ENCODE measurements at places on chromosomes 13 and 19.

DNA sequence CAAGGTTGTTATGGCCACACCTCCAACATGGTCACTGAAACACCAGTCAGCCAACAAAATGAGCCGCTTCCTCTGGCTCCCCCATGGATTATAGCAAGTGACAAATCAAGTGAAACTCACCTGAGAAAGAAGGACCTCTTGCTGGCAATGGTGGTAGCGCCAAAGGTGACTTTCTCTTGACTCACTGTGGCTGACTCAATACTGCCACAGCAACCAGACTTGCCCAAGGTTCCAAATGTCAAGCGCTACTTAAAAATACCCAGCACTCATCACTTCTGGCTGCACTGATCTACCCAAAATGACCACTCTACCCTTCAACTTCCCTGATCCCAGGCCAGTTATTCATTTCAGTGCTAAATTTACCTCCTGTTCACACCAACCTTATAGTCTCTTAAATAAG lies 495.5 kb downstream of the FOXO1 start:
- DNase-seq, result no peak

DNA sequence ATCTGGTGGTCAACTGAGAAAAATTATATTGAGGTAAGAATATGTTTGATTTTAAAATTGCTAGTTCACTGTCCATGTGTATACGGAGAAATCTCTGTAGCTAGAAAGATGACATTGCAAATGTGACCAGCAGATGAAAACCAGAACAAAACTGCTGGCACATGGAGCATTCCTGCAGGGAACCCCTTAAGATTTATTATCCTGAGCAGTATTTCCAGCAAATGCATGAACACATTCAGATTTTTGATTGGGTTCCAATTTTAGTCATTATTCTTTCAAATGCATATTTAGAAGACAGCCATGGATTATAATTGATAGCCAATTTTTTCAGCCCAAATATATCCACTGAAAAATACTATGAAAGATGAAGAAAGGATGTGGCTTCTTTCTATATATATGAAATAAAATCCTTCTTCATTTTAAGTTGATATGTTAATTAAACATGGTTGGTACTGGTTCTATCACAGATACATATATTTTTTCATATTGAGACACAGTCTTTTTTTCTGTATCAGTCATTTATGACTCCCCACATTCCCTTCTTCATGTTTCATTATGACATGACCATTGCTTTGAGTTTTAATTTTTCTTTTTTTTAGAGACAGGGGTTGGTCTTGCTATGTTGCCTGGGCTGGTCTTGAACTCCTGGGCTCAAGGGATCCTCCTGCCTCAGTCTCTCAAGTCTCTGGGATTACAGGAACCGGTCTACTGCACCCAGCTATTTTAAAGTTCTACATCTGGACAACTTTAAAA lies 376.5 kb downstream of the KLF12 start:
- no peak for DNase-seq

DNA sequence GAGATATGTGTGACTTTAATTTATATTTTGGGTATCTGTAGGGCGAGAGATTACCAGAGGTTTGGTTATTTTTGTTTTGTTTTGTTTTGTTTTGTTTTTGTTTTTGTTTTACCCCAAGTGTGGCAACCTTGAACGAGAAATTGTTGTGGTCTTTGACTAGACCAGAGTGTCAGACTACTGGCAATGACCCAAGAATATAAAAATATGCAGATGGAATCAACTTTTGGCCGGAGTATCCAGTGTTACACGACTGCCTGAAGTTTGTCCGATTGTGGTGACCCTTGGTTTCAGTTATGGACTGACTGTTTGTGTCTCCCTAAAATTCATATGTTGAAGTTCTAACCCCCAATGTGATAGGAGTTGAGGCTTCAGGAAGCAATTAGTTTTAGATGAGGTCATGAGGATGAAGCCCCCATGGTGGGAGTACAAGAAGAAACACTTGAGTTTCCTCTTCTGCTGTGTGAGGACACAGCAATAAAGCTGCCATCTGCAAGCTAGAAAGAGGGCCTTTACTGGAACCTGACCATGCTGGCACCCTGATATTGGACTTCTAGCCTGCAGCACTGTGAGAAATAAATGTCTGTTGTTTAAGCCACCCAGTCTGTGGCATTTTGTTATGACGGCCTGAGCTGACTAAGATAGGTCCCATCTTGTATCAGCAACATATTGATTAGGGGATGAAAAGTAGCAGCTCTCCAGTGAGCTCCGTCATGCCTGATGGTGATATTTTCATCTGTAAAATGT lies 261.7 kb downstream of the MTUS2 start:
- no peak for DNase-seq

DNA sequence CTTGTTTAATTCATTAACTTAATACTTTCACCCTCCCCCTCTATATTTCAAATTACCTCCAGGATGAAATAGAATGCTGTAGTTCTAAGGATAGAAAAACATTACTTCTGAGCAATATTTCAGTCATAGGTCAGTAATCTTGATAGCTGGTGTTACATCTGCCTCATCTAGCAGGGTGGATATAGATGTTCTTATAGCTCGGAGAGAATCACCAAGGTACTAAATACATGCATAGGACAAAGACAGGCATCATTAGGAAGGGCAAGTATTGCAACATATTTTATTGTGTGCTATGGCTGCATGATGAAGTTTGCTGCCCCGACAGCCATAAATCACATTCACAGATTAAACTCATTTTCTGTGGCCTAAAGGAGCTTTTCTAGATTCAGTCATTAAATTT lies 601.0 kb downstream of the FGF9 start:
- DNase-seq, result no peak

- no peak for DNase-seq
Observed at GRCh38 chr13:98289339-98289945, 112.4 kb upstream of the RNF113B start.

GRCh38 chr19:29872224-29872731 lies 60.5 kb downstream of the CCNE1 start:
- DNase-seq, result no peak

DNA sequence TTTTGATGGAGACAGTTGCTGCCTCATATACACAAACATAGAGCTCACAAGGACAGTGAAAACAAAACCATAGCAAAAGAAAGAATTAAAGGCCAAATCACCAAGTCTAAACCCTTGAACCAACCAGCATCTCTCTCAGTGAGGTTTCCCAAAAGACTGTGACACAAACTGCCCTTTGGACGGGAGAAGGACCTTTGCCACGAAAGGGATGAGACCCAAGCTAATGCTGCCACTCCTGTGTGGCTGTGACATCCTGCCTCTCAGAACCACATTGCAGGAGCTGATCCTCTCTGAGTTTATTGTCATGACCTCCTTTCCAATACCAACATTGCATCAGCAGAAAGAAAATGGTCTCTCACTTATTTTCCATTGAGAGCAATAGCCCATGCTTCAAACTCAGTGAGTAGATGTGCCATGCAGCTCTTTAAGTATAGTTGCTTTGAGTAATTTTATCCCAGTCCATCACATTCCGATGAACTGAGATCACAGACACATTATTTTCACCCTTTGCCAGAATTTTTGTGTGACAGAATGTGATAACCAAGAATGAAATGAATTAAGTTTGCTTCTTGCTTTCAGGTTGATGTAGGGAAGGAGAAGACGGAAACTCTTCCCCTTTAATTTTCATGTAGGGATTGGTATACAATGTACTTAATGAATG lies 133.5 kb upstream of the IRS2 start:
- DNase-seq, result no peak

GRCh38 chr19:12806242-12807081 lies at the start of gene RNASEH2A:
RNASEH2A (plus strand) TSS chr19:12806584; CDS start chr19:12806674, 90 bp downstream.
- DNase-seq, result peak; percentile 68

DNA sequence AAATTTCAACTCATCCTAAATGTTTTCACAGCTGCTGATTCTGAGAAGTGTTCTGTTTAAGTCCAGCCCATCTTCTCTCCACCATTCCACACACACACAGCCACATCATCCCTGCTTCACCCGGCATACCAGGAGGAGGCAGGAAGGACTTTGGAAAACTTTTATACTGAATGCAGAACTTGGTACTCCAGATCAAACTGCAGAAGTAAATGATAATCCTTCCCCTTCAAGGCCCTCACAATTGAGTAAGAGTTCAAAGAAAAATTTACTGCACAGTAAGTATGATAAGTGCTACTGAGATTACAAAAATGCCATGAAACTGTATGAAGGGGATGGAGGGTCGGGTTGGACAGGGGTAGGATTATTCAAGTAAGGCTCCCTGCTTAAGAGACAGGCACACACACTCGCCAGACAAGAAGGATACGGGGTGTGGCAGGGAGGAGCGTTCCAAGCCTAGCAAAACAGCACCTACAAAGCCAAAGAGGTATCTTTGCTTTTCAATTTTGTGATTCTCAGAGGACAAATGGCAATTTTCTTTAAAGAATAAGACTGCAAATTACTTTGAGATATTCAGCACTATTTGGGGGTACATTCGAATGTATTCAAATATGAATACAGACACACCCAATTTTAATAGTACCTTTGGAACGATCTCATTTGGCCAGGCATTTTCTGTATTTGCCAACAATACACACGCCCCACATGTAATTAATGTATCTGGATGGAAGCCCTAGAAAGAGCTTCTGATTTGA lies 2.5 kb downstream of the USP12 start:
- DNase-seq, result no peak

DNA sequence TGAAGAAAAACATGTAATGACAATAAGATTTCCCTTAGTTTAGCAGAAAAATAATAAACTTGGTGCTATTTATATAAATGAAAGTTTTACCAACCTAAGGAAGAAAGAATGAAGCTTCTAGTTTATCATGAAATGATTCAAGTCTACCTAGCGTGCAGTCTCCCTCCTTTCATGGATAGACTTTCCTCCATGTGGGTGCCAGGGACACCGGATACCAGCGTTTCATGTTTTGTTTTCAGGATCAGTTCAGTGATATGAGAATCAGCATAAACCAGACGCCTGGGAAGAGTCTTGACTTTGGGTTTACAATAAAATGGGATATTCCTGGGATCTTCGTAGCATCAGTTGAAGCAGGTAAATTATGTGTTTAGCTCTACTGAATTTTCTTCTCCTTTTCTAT lies 196.7 kb downstream of the LMO7 start:
- no peak for DNase-seq

DNA sequence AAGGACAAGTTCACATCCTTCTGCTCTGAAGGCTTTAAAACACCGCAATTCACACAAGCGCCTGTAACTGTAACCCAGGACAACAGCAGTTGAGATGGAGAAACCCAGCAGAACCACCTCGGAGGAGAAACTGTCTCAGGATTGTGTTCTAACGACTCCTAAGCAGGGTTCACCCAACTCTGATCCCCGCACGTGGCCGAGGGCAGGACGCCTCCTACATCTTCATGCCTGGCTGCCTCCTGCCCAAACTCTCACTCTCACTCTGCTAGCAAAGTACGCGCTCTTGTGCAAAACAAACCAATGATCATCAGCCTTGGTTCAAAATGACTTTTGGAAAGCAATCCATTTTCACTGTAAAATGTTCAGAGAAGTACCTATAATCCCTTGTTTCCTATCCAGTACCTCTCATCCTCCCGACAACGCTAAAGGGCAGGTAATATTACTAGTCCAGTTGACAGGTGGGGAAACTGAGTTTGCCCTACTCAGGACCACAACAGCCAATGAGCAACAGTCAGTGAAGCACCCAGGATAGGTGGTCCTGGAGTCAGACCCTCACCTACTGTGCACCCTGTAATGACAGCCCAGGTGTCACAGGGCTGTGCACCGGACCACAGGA lies 25.6 kb downstream of the EPS15L1 start:
- no peak for DNase-seq

DNA sequence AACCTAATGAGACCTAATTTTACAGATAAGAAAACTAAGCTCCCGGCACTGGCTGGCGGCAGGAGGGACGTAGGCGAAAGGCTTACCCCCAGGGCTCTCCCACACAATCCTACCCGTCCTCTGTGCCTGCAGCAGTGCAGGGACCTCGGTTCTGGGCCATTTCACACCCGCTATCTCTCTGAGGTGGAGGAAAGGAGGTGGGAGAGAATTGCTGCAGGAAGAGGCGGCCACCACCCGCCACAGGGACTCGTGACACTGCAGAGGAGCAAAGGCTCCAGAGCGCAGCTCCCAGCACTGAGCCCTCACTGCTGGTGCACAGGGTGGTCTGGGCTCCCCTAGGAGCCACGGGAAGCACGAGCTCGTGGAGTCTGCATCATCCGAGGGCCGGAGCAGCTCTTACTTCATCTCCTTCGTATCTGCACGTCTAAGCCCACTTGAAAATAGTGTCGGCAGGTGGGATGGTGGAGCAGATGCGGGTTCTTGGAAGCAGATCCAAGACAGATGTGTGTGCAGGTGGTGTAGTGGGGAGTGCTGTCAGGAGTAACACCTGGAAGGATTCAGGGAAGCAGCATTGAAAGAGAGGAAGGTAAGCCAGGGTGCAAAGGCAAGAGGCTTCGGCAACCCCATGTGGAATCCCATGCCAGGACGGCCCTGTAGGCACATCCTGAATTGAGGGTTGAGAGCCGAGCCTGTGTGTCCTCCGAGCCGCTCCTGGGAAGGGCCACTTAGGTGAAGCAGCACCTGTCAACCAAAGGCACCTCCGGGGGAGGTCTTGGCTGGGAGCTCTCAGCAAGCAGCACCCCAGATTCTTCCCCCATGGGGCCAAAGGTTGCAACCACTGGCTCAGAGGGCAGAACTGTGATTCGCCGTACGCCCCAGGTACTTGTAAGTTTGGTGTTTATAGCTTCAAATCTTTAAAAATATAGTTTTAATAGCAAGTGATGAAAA lies 115.8 kb upstream of the SPACA7 start:
- DNase-seq, result no peak

DNA sequence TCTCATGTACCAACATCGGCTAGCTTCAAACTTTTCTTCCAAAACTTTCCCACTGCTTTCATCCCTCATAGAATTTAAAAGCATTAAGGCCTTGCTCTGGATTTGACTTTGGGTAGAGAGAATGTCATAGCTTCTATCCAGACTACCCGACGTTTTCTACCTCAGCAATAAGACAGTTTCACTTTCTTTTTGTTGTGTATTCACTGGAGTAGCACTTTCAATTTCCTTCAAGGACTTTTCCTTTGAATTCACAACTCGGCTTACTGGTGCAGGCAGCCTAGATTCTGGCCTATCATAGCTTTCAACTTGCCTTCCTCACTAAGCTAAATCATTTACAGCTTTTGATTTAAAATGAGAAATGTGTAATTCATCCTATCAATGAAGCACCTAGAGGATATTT lies 420.4 kb upstream of the GPC6 start:
- DNase-seq, result no peak

DNA sequence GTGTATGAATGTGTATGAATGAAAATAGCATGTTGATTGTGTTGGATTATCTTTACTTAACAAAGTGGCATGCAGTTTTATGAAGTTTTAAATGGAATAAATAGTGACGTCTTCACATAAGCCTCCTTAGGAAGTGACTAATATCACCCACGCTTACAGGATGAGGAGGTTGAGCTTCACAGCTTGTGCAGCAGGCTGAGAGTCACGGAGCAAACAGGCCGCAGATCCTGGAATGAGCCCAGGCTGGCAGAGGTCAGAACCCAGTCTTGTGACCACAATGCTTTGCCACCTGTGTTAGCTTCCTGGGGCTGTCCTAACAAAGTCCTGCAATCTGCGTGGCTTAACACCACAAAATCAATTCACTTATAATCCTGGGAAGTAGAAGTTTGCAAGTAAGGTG lies 20.8 kb downstream of the LAIR2 start:
- no peak for DNase-seq

All from NCI-H2081 treated with DMSO at 0.1 percent for 48 hours (cell line).